ENCODE measurements at places on chromosomes 5 and 9.

DNA sequence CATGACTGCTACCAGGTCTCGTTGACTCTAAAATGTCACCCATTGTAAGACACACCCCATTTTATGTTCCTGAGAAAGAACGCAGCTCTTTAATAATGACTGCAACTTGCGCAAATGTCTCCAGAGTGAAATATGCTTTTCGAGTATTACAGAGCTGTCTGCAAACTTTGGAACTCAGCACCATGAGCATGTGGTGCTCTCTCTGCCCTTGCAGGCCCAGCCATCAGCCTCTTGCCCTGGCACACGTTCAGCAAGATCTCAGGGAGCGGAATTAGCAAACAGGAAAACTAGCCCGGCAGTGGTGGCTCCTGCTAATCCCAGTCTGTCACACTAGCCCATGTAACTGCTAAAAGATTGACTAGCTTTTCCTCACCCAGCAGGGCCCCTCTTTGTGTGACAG, 114.5 kb upstream of the SLC1A3 start:
- no peaks in the 10 kb centered on the region for H3K4me1 ChIP-seq
- no peak overlapping the region for H3K27ac ChIP-seq
- DNase-seq: no peak
- H3K4me3 ChIP-seq: no peak overlapping the region
- no peaks in the 10 kb centered on the region for H3K36me3 ChIP-seq

DNA sequence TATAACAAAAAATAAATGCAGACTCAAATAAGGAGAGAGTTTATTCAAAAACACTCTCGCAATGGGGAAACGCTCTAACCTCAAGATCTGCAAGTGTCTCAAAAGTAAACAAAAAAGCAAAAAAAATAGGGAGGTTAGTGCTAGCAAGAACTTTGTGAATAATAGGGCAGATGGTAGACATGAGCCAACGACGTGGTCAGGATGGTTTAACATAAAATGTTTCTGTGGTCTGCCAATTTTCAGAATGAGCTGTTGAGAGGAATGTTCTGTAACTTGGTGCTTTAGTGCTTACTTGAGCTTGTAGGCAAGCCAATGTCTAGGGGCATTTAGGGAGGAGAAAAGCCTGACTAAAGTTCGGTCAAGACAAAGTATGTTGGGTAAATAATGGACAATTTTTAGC, 1813.9 kb upstream of the CDH6 start:
- no peaks in the 10 kb centered on the region for H3K27me3 ChIP-seq
- no peak overlapping the region for H3K27ac ChIP-seq
- DNase-seq: no peak
- H3K4me3 ChIP-seq: no peak overlapping the region
- H3K36me3 ChIP-seq: no peaks in the 10 kb centered on the region
- H3K4me1 ChIP-seq: no peaks in the 10 kb centered on the region

DNA sequence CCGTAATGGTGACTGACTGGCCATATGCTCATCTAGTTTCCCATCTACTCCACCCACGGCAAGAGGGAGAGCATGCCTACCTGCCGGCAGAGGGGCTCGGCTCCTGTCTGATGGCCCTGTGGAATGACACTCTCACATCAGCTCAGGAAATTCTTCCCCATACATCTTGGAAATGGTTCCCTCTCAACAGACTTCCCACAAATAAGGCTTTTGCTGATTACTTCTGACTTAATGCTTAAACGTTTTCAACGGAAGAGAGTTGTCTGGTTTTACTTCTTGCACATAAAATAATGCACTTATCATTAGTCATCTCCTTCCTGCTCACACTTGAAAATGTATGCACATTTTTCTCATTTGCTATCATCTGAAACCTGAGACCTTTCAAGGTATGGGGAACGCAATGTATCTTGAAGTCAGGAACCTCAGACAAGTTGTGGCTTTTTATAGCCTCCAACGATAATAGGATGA, 129.5 kb downstream of the TTLL11 start:
- no peaks in the 10 kb centered on the region for H3K36me3 ChIP-seq
- H3K4me1 ChIP-seq: no peaks in the 10 kb centered on the region
- H3K27me3 ChIP-seq: no peaks in the 10 kb centered on the region
- no peak overlapping the region for H3K27ac ChIP-seq

- no peaks in the 10 kb centered on the region for H3K27me3 ChIP-seq
- H3K36me3 ChIP-seq: no peaks in the 10 kb centered on the region
- DNase-seq: no peak
- no peak overlapping the region for H3K4me3 ChIP-seq
- H3K4me1 ChIP-seq: peaks cover 18% of the 10 kb centered on the region
Observed at GRCh38 chr5:124891179-124891578, 144.7 kb upstream of the ZNF608 start.

- H3K4me3 ChIP-seq: no peak overlapping the region
- DNase-seq: no peak
Observed at GRCh38 chr5:172745838-172746237, 25.2 kb downstream of the DUSP1 start.

- no peak for DNase-seq
- no peaks in the 10 kb centered on the region for H3K27me3 ChIP-seq
- H3K4me3 ChIP-seq: no peak overlapping the region
- no peak overlapping the region for H3K27ac ChIP-seq
Observed at GRCh38 chr5:61669531-61669930, 337.5 kb downstream of the ZSWIM6 start.

DNA sequence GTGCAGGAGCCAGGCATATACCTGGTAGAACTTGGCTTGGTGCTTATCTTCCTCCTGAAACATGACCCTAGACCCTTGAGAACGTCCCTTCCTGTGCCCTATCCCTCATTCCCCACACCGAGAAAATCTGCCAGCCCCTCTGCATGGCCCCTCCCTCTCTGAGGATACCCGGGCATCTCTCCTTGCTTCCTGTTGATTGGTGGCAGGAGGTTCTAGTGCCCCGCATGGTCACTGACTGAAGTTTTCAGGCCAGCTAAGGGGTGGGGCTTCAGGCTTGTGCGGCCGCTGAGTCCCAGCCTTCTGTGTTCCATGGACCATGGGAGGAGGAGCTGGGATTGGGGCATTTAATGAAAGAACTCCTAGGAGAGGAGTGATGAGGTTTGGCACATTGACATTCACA, 22.8 kb downstream of the IGIP start:
- H3K27me3 ChIP-seq: peaks cover 4% of the 10 kb centered on the region
- no peak overlapping the region for H3K27ac ChIP-seq
- H3K4me1 ChIP-seq: peaks cover 53% of the 10 kb centered on the region

- no peak overlapping the region for H3K4me3 ChIP-seq
- peaks cover 16% of the 10 kb centered on the region for H3K36me3 ChIP-seq
- no peak for DNase-seq
- H3K27me3 ChIP-seq: no peaks in the 10 kb centered on the region
Observed at GRCh38 chr9:113585085-113585442, 121.5 kb downstream of the RGS3 start.

- H3K27ac ChIP-seq: no peak overlapping the region
- no peak overlapping the region for H3K4me3 ChIP-seq
- H3K27me3 ChIP-seq: no peaks in the 10 kb centered on the region
- H3K36me3 ChIP-seq: no peaks in the 10 kb centered on the region
- no peaks in the 10 kb centered on the region for H3K4me1 ChIP-seq
Observed at GRCh38 chr5:59088546-59088945, 505.7 kb downstream of the RAB3C start.

GRCh38 chr5:113271745-113272454, 162.9 kb downstream of the TSSK1B start:
- H3K27me3 ChIP-seq: no peaks in the 10 kb centered on the region
- DNase-seq: no peak
- no peak overlapping the region for H3K27ac ChIP-seq

- no peaks in the 10 kb centered on the region for H3K27me3 ChIP-seq
- H3K27ac ChIP-seq: no peak overlapping the region
- no peaks in the 10 kb centered on the region for H3K4me1 ChIP-seq
- H3K36me3 ChIP-seq: no peaks in the 10 kb centered on the region
- H3K4me3 ChIP-seq: no peak overlapping the region
Observed at GRCh38 chr5:57955511-57955910, 472.9 kb upstream of the ACTBL2 start.

- H3K4me1 ChIP-seq: no peaks in the 10 kb centered on the region
- H3K27me3 ChIP-seq: no peaks in the 10 kb centered on the region
- H3K36me3 ChIP-seq: peaks cover 21% of the 10 kb centered on the region
- no peak overlapping the region for H3K4me3 ChIP-seq
Observed at GRCh38 chr9:14627513-14627912, 65.7 kb downstream of the ZDHHC21 start.

GRCh38 chr5:163619951-163620350, 114.5 kb downstream of the MAT2B start:
- no peak overlapping the region for H3K27ac ChIP-seq
- H3K27me3 ChIP-seq: no peaks in the 10 kb centered on the region
- no peak overlapping the region for H3K4me3 ChIP-seq
- no peaks in the 10 kb centered on the region for H3K36me3 ChIP-seq
- H3K4me1 ChIP-seq: no peaks in the 10 kb centered on the region

DNA sequence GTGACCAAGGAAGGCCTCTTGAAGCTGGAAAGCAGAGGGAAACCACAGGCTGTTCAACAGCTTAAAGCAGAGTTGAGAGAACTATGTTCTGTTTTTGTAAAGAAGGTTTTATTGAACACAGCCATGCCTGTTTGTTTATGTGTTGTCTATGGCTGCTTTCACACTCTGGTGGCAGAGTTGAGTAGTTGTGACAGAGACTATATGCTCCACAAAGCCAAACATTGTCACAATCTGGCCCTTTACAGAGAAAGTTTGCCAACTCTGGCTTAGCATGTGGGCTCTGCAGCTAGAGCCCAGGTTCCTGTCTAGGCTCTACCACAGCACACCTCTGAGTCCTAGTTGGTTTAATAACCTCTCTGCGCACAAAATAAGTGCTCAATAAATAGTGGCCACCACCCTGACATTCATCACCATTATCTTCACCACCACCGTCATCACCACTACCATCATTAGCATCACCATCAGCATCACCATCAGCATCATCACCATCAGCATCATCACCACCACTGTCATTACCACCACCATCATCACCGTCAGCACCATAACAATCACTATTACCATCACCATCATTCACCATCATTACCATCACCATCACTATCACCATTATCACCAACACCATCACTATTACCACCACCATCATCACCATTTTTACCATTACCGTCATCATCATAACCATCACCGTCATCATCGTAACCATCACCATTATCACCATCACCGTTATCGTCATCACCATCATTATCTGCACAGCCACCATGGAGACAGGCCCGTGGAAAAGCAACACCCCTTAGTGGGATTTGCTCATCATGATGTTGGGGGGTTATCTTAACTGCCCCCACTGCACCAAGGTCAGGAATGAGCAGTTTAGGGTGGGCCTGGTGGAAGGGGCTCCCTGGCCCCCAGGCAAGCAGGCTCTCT, 18.3 kb downstream of the AKNA start:
- no peaks in the 10 kb centered on the region for H3K27me3 ChIP-seq
- DNase-seq: no peak
- H3K27ac ChIP-seq: no peak overlapping the region
- no peak overlapping the region for H3K4me3 ChIP-seq

GRCh38 chr5:92561411-92561959, 1019.5 kb downstream of the NR2F1-AS1 start:
- no peak overlapping the region for H3K4me3 ChIP-seq
- H3K4me1 ChIP-seq: no peaks in the 10 kb centered on the region
- no peaks in the 10 kb centered on the region for H3K27me3 ChIP-seq
- H3K27ac ChIP-seq: no peak overlapping the region

- peaks cover 14% of the 10 kb centered on the region for H3K4me1 ChIP-seq
- peak; percentile 26 for DNase-seq
Observed at GRCh38 chr5:107653685-107654084, 17.1 kb downstream of the EFNA5 start.

DNA sequence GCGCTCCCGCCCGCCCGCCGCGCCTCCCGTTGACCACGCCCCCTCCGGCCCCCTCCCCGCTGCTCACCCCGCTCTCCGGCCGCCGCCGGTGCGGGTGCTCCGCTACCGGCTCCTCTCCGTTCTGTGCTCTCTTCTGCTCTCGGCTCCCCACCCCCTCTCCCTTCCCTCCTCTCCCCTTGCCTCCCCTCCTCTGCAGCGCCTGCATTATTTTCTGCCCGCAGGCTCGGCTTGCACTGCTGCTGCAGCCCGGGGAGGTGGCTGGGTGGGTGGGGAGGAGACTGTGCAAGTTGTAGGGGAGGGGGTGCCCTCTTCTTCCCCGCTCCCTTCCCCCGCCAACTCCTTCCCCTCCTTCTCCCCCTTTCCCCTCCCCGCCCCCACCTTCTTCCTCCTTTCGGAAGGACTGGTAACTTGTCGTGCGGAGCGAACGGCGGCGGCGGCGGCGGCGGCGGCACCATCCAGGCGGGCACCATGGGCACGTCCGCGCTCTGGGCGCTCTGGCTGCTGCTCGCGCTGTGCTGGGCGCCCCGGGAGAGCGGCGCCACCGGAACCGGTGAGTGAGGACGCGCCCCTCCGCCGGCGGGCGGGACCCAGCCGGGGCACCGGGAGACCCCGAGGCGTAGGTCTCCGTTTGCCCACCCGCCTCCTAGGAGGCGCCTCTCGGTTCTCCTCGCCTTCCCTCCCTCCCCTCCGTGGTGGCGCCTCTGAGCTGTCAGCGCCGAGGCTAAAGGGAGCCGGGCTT, at the start of gene VLDLR:
Gene VLDLR (plus strand): TSS at position 66 of the 739 bp plus-strand sequence. CDS start 403 bp downstream, at position 469.
- H3K4me3 ChIP-seq: peak within 1 kb of the TSS; percentile 85
- DNase-seq: peak; percentile 61
- H3K27ac ChIP-seq: peak within 1 kb of the TSS; percentile 85
- peaks cover 45% of the 10 kb centered on the region for H3K4me1 ChIP-seq
